ENCODE measurements at places on chromosomes 7 and 10.

GRCh38 chr10:109207361-109207760, 716.0 kb downstream of the XPNPEP1 start:
- no peaks in the 10 kb centered on the region for H3K27me3 ChIP-seq
- no peak overlapping the region for H3K4me3 ChIP-seq
- H3K27ac ChIP-seq = no peak overlapping the region
- H3K36me3 ChIP-seq = no peaks in the 10 kb centered on the region
- no peaks in the 10 kb centered on the region for H3K4me1 ChIP-seq
- DNase-seq = peak; percentile 18

DNA sequence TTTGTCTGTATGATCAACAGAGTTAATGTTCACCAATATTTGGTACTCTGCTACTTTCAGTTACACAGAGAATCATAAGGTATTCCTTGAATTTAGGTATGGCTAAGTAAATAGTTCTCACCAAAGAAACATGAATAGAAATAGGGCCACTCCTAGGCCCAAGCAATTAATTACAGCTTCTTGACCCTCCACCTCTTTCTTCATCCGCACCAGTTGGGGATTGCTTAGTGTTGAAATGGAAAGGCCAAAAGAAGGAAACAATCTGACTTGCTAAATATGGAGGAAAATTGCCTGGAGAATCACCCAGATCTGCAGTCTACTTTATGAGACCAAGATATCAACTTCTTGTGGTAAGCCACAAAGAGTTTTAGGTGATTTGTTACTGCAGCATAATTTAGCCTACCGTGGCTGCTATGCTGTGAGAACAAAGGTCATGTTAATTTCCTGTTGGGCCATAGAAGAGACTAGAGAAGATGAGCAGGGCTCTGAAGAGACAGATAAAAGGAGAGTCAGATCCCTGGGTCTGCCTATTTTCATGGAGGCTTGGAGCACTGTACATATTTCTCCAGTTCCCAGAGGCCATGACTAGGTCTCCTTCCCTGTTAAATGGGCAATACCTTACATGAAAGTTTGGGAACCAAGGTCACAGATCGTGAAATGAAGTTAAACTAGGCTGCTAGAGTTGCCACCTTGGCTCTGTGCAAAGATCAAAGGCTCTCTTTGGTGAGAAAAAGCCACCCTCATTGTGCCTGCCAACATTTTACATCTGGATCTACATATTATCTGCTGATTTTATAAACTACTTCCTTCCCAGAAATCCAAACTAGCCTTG, 93.3 kb upstream of the GDF10 start:
- no peak overlapping the region for H3K4me3 ChIP-seq
- H3K27ac ChIP-seq = no peak overlapping the region
- H3K4me1 ChIP-seq = no peaks in the 10 kb centered on the region
- no peaks in the 10 kb centered on the region for H3K36me3 ChIP-seq

DNA sequence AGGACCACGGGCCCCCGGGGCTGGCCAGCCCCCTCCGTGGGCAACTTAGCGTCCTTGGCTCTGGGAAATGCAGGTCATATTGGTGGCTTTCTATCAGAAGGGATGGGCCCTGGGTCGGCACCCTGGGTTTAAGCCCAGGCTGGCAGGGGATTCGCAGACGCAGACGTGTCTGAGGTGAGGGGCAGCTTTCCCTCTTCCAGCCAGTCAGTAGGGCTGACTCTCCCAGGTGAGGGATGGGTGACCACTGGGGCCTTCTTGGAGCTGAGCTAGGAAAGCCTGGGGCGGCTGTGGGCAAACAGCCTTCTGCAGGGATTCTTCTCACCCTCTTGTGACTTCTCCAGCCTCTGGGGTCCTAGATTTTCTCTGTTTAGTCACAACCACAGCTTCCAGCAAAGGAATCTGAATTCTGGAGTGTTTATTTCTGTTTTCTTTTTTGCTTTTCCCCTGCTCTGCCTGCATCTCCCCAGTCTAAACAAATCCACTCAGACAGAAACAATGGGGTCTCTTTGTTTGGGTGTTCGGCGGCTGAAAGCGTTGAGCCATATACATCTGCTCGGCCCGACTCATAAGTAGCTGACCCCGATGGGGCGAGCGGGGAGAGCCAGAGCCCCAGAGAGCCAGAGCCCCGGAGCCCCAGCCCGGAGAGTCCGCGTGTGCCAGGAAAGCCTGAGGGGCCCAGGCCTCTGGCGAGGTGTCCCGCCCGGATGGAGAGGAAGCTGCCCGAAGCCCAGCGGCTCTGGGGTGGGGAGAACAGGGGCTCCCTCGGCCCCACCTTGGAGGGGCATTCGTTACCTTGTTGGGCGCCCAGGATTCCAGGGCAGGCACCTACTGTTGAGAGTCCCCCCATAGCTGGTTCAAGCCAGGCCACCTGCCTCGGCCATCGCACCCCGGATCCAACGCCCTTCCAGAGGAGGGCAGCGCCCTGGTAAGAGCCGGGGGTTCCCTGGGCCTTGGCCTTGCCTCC, 2.0 kb downstream of the MNX1 start:
- no peak overlapping the region for H3K27ac ChIP-seq
- no peak overlapping the region for H3K4me3 ChIP-seq
- no peak for DNase-seq
- H3K27me3 ChIP-seq = peaks cover 75% of the 10 kb centered on the region

DNA sequence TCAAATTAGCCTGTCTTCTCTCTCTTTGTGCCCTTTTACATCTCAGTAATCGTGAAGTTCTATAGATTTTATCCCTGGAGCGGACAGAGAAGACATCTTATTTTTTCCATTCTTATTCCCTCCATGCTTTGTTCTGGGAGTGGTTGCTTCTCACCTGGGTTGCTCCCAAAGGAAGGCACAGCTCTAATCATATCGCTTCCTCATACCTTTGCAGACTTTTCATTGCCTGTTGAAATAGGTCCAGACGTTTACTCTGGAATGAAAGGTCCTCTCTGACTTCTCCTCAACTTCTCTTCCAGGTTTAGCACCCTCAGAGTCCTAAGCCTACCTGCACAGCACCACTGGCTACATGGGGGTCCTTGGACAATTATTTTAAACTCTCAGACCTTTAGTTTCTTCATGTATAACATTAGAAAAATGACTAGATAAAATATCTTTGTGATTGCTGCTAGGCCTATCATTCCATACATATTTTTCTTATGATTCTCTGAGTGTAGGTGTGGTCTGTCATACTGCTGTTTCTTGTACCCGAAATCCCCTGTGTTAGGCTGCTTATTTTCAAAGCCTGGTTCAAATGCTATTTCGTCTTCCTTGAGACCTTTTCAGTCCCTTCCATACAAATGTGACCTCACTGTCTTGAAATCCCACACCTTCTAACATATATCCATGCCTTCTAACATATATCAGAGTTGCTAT, 418.1 kb downstream of the GFRA1 start:
- H3K4me1 ChIP-seq = peaks cover 3% of the 10 kb centered on the region
- H3K36me3 ChIP-seq = no peaks in the 10 kb centered on the region
- H3K27ac ChIP-seq = no peak overlapping the region
- H3K27me3 ChIP-seq = no peaks in the 10 kb centered on the region
- no peak for DNase-seq

DNA sequence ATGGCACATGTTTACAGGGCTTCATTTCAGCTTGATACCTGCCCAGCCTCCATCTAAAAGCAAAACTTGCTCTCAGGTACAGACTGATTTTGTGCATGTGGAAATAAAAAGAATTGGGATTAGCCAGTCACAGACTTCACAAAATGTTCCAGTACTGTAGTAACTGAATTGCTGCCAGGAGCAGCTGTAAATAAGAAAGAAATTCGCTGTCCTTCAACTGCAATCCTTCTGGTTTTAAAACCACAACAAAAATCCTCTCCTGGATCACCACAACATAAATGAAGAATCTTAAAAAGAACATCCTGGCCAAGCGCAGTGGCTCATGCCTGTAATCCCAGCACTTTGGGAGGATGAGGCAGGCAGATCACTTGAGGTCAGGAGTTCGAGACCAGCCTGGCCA, 3.9 kb upstream of the MIOS start:
- no peak for DNase-seq
- no peaks in the 10 kb centered on the region for H3K27me3 ChIP-seq
- H3K36me3 ChIP-seq = no peaks in the 10 kb centered on the region

GRCh38 chr7:150848111-150848510, 4.2 kb upstream of the AOC1 start:
- peaks cover 2% of the 10 kb centered on the region for H3K4me1 ChIP-seq
- H3K27me3 ChIP-seq = no peaks in the 10 kb centered on the region
- no peaks in the 10 kb centered on the region for H3K36me3 ChIP-seq
- no peak for DNase-seq

- DNase-seq = no peak
- no peaks in the 10 kb centered on the region for H3K36me3 ChIP-seq
- H3K4me1 ChIP-seq = no peaks in the 10 kb centered on the region
- no peak overlapping the region for H3K27ac ChIP-seq
- no peak overlapping the region for H3K4me3 ChIP-seq
- no peaks in the 10 kb centered on the region for H3K27me3 ChIP-seq
Measured at GRCh38 chr10:4740471-4740870, 85.5 kb upstream of the AKR1E2 start.

- no peaks in the 10 kb centered on the region for H3K4me1 ChIP-seq
- H3K27ac ChIP-seq = no peak overlapping the region
- H3K27me3 ChIP-seq = peaks cover 2% of the 10 kb centered on the region
- H3K4me3 ChIP-seq = no peak overlapping the region
Measured at GRCh38 chr10:112393827-112394226, 19.9 kb downstream of the ACSL5 start.

GRCh38 chr7:110800984-110801383, 289.9 kb upstream of the LRRN3 start:
- DNase-seq = no peak
- H3K4me3 ChIP-seq = no peak overlapping the region
- H3K27me3 ChIP-seq = no peaks in the 10 kb centered on the region
- H3K36me3 ChIP-seq = no peaks in the 10 kb centered on the region
- H3K4me1 ChIP-seq = peaks cover 2% of the 10 kb centered on the region
- H3K27ac ChIP-seq = no peak overlapping the region

GRCh38 chr10:131998050-131998844, 16.5 kb upstream of the BNIP3 start:
- H3K36me3 ChIP-seq = no peaks in the 10 kb centered on the region
- H3K27ac ChIP-seq = no peak overlapping the region
- no peaks in the 10 kb centered on the region for H3K27me3 ChIP-seq
- H3K4me1 ChIP-seq = peaks cover 10% of the 10 kb centered on the region

GRCh38 chr7:20326342-20326741, 4.4 kb upstream of the ITGB8 start:
- peaks cover 11% of the 10 kb centered on the region for H3K4me1 ChIP-seq
- no peaks in the 10 kb centered on the region for H3K36me3 ChIP-seq
- no peak for DNase-seq
- H3K4me3 ChIP-seq = no peak overlapping the region
- H3K27ac ChIP-seq = no peak overlapping the region
- no peaks in the 10 kb centered on the region for H3K27me3 ChIP-seq

DNA sequence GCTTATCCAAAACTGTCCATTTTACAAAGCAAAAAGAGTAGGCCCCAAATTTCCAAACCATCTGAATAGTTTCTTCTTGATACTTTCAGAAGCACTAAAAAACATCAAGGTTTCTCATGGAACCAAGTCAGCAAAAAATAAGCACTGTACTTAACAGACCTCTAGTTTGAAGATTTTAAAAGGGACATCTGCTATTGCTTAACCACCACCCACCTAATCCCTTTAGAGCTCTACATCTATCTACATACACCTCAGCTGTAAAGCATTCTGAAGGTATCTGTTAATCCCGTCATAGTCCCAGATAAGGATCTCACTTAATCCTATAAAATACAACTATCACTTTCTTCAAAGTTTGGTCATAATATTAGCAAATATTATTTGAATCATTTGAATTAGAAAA, 72.3 kb downstream of the HIBADH start:
- H3K27me3 ChIP-seq = no peaks in the 10 kb centered on the region
- DNase-seq = no peak
- H3K36me3 ChIP-seq = no peaks in the 10 kb centered on the region
- H3K4me1 ChIP-seq = peaks cover 8% of the 10 kb centered on the region
- H3K27ac ChIP-seq = no peak overlapping the region

DNA sequence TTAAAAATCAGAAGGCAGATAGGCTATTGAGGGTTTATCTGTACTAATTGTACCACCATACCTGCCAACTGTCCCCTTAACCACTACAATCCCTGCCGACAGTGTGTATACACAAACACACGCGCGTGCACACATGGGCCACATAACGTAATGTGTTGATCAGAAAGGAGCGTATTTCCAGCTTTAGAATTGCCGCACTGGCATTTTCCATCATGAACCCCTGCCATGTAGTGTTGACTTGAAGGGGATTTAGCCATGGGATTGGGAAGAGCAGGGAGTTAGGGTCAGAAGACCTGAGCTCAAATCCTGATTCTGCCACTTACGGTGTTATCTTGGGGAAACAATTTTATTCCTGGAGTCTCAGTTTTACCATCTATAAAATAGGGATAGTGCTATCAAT, 158.9 kb downstream of the TCF7L2 start:
- no peak overlapping the region for H3K4me3 ChIP-seq
- peaks cover 7% of the 10 kb centered on the region for H3K4me1 ChIP-seq
- DNase-seq = no peak
- H3K36me3 ChIP-seq = no peaks in the 10 kb centered on the region
- no peaks in the 10 kb centered on the region for H3K27me3 ChIP-seq
- H3K27ac ChIP-seq = no peak overlapping the region

GRCh38 chr7:41003611-41003940, 699.3 kb downstream of the INHBA start:
- DNase-seq = no peak
- H3K4me3 ChIP-seq = no peak overlapping the region
- H3K4me1 ChIP-seq = peaks cover 3% of the 10 kb centered on the region
- H3K36me3 ChIP-seq = no peaks in the 10 kb centered on the region
- H3K27ac ChIP-seq = no peak overlapping the region
- no peaks in the 10 kb centered on the region for H3K27me3 ChIP-seq

DNA sequence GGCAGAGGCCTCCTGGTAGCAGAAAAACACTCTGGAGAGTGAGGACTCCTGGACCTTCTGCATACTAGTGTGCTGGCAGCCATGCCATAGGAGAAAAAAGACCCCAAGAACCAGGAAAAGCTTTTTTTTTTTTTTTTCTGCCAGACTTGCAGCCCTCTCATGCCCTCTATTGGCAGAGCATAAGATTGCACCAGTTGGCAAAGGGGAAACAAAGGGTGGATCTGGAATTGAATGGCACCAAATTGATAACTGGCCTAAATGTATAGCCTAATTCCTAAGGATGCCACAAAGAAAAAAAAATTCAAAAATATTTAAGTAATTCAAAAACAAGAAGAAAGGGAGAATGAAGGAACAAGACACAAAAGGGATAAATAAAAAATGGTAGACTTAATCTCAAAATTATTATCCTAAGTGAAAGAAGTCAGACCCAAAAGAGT, 112.5 kb upstream of the GHITM start:
- peak; percentile 52 for DNase-seq
- no peaks in the 10 kb centered on the region for H3K36me3 ChIP-seq
- no peaks in the 10 kb centered on the region for H3K4me1 ChIP-seq

All from neuronal stem cell (in vitro differentiated cells).